ENCODE measurements at places on chromosomes 2 and 18.

DNA sequence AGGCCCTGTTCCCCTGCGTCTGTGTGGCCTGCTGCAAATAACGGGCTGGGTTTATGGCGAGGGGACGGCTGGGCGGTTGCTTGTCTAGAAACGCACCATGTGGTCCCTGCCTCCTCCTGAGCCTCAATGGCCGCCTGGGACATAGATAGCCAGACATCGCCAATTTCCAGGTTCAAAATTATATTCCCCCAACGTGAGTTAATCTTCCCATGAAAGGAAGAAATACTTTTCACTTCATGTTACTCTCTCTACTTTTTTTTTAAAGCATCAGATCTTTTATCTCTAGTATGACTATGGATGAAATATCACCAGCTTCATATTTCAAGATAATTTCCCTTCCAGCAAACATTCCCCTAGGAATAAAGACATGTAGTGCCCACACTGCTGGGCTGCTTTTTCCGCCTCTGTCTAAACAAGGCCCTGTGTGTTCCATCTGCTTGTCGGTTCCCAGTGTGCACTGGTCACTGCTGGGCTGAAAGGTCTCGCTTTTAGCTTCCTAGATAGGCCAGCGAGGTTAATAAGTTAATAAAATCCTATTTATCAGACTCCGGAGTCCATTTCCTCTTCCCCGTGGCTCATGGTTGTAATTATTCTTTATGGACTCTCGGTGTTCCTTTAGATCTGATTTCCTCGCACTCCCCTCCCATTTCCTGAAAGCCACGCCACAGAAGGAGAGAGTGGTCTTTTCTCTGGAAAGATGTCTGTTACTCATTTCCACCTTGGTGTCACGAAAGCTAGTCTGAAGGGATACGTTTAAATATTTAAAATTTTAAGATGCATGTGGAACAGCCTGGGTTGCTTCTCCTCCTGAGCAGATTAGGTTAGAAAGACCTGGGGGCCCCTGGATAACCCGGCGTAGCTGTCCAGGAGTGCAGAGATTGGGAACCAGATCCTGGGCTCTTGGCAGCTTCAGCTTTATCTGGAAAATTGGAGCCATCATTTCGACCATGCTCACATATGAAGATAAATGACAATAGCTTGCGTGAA, 196.6 kb upstream of the COPS8 start:
- DNase-seq, result no peak

GRCh38 chr18:28193177-28193778, 16.3 kb upstream of the CDH2 start:
- DNase-seq, result no peak

DNA sequence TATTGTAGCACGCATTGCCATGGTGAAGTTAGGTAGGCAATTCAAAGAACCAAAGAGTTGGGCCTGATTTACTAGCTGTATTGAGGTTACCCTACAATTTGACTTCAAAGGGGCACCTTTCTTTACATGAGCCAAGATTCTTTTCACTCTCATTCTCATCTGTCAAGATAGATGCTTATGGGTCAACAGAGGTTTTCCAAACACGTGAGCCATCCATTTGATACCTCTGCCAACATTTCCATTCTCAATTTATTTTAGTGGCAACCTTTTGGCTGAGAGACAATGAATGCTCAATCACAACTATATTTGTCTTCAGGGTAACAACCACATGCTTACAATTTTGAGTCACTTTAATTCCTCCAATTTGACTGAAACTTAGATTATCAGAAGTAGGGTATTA, 370.6 kb upstream of the CDH20 start:
- DNase-seq, result no peak

DNA sequence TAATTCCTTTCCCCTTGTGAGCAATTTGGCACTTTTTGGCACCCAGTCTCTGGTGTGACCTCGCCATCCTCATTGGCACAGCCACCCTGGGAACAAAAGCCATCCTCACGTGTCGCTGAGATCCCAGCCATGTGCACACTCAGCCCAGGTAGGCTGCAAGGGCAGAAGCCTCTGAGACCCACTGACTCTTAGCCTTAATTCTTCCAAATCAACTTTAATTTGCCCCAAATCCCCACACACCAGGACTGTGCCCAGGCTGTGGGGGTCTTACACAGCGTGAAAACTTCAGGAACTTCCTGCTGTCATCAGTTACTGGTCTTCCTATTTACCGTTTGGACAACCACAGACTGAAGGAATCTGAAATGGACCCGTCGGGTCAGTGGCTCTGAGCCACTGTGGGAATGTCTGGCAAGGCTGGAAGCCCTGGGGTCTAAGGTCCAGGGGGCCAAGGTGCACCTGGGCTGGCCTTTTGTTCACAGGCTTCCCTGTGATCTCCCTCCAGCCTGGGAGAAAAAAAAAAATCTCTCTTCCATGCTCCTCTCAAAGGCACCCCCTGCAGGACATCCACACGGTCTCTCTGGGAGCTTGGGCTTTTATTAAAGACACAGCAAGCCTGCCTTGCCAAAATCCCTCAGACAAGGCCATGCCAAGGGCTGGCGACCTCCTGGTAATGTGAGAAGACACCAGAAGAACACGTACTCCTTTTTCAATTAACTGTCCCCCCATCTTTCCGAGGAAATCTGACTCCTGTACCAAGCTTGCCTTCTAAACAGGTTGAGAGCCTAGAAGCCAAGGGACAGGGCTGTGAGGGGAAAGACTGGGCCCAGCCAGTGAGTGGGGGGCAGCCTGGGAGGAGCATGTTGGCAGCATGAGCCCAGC, 42.1 kb upstream of the LAPTM4A start:
- DNase-seq, result peak; percentile 63

GRCh38 chr18:75054611-75055010, 154.3 kb downstream of the PTGR3 start:
- DNase-seq, result no peak

DNA sequence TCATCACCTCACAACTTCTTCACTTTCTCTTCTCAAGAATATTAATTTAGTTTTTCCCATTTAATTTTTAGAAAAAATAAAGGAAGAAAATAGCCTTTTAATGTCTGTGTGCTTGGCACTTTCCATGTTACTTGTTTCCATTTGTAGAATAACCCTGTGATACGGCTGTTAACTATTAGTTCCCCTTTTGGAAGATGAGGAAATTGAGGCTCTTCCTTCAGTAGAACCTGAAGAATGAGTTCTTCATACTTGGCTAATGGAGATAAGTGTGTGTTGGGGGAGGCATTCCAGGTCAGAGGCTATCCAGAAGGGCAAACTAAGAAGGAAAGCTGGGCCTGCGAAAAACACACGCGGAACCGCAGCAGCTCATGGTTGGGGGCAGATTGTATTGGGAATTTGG, 38.3 kb downstream of the ZNF532 start:
- DNase-seq, result no peak
